ENCODE measurements at places on chromosomes 4 and X.

DNA sequence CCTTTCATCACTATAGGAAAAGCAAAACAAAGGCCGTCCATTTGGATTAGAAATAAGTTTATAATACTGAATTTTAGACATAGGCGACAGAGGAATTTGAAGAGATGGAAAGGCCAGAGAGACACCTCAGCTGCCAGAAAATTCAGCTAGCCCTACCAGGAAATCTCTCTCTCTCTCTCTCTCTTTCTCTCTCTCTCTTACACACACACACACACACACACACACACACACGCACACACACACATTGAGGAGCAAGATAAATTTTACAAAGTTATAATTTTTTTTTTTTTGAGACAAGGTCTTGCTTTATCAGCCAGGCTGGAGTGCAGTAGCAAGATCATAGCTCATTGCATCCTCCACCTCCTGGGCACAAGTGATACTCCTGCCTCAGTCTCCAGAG is 1.4 kb downstream of the XK start:
- no peak for DNase-seq

DNA sequence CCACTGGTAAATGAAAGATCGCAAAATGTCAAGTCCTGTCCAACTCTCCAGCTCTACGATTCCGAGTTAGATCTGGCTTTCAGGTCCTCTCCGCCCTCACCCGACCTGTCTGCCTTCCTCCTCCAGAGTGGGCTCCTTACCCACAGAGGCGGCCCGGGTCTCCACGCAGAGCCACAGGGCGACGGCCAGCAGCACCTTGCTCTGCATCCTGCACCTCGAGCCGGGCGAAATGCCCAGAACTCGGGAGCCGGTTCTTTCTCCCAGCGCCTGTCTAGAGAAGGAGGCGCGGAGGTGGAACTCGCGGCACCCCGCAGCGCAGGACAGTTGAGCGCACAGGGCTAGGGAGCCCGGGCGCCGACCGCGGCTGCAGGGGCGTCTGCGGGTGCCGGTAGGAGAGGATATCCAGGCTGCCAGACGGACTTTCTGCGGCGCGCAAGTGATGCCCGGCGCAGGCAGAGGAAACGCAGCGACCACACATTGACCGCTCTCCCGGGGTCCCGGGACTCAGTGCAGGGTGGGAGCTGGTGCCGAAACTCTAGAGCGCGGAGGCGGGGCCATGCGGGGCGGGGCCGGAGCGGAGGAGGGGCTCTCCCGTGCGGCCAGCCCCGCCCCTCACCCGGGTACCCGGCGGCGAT is at the start of gene KDR:
Gene KDR, minus strand, starts transcription at position 509 of the 635 bp plus-strand sequence. Its CDS starts 302 bp downstream, at position 207.
- peak; percentile 28 for DNase-seq

GRCh38 chr4:108370291-108371141 is 201.8 kb upstream of the LEF1 start:
- no peak for DNase-seq

DNA sequence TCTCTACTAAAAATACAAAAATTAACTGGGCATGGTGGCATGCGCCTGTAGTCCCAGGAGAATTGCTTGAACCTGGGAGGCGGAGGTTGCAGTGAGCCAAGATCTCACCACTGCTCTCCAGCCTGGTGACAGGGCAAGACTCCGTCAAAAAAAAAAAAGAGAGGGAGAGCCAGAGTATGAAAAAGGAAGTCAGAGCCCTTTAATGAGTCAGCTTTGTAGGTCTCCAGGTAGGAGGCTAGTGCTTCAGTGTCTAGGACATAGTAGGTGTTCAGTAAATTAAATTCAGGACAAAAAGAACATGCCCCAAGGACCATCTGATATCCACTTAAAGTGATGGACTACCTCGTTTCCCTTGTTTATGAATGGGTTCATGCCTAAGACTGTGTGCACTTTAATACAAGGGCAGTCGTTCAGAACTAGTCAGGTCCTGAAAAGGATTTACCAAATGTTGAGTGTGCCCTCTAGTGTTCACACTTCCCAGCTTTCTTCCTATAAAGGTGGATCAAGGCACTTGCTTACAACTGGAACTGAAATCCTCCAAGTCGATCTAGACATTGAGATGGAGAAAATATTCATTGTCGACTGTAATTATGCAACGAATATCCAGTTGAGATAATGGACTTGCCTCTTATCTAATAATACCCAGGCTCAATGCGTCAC is 29.0 kb downstream of the F9 start:
- peak; percentile 53 for DNase-seq

- DNase-seq, result no peak
These were observed 120.0 kb upstream of the CHRDL1 start for GRCh38 chrX:110915570-110915969.

DNA sequence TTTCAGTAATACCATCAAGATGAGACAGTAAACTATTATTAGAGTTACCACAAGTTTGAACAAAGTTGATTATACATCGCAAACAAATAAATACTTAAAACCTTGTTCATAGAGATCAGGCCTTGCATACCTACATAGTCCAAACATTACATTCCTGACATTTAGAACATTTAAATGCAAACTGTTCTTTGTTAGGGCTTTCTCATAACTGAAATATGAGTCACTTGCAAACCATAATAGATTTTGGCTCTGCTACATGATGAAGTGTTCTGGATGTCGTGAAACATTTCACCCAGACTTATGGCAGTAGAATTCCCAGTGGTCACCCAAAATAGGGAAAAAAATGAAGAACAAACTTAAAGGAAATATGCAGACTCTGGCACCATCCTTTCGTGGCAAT is 75.0 kb downstream of the FAT4 start:
- DNase-seq, result peak; percentile 45
